ENCODE measurements at places on chromosomes 1 and 21.

GRCh38 chr1:11948822-11949458 is 14.4 kb downstream of the PLOD1 start:
- no peak for DNase-seq

- DNase-seq: no peak
These were observed 35.9 kb downstream of the CD46 start for GRCh38 chr1:207787776-207788175.

DNA sequence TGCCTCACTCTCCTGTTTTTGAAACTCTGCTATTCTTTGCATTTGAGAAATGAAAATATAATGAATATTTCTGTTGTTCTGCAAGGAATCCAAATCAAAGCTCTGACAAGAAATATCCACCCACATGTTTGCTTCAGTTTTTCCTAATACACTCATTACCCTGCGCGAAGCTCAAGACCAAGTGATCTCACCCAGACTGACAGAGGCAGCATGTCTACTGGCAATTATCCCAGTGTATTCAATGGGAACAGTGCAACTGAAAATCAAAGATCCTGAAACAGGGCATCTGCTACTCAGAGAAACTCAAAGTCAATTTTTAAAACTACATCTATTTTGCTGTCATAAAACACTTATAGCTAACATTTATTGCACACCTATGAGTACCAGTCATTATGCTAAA is 321.0 kb upstream of the LRRC7 start:
- no peak for DNase-seq

- peak; percentile 44 for DNase-seq
These were observed 30.9 kb downstream of the SNAP47 start for GRCh38 chr1:227766015-227766634.

DNA sequence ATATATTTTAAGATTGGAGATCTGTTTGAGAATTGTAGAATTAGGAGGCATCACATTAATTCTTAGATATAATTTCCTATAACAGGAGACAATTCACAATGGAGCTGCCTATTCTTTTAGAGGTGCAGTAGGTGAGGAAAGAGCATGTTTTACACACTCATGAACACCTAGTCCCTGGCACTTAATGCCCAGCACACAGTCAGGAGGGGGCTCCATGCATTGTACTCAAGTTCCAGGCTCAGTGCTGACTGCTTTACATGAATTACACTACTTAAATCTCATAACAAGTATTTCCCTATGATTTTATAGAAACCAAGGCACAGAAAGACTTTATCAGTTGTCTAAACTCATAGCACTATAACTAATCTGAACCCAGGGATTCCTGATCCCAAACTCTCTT is 360 bp upstream of the GBP3 start:
- DNase-seq: no peak

GRCh38 chr1:196723325-196724185 is 51.1 kb upstream of the CFHR3 start:
- no peak for DNase-seq

DNA sequence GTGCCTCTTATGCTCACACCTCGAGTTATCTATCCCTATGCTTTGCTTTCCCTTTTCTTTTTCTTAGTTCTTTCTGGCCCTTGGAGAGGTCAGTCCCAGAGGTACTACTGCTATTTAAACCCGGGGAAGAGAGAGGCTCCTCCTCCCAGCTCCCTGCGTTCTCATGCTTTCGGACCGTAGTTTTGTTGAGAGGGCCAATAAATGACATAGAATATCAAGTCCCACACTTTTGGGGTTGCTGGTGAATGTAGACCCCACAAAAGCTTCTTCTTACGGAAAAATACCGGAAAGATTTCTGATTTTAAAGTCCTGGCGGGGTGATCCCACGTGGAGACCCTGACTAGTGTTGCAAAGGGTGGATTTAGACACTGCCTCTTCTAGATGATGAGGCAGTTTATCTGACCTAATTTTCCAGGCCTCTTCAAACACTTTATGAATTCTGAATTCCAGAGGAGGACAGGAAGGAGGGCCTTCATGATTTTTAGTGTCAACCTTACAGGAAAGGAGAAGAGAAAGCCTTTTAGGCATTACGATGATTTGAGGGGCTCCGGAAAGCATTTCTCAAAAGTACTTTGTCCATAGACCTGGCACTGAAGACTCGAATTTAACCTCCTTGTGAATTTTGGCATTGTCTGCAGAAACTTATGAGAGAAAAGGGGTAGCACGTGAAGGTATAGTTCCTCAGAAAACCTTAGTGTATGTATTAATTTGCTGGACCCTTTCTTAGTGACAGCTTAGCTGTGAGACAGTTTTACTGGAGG is 694 bp downstream of the TMEM167B start:
- DNase-seq: no peak

DNA sequence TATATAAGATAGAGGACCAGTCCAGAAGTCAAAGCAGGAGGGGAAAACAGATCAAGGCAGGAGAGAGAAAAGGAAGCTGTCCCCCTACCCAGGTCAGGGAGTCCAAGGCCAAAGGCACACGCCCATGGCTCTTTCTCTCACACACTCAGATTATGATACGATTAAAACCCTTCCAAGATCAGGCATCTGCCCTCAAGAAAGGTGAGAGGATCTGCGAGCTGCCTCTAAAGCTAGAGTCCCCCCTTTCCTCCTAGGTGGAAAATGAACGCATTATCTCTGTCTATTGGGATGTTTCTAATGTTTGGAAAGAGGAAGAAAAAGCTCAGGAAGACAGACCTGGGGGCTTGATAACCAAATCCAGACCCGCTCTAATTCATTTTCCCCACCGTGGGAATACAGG is 7.6 kb downstream of the PAFAH2 start:
- DNase-seq: no peak

DNA sequence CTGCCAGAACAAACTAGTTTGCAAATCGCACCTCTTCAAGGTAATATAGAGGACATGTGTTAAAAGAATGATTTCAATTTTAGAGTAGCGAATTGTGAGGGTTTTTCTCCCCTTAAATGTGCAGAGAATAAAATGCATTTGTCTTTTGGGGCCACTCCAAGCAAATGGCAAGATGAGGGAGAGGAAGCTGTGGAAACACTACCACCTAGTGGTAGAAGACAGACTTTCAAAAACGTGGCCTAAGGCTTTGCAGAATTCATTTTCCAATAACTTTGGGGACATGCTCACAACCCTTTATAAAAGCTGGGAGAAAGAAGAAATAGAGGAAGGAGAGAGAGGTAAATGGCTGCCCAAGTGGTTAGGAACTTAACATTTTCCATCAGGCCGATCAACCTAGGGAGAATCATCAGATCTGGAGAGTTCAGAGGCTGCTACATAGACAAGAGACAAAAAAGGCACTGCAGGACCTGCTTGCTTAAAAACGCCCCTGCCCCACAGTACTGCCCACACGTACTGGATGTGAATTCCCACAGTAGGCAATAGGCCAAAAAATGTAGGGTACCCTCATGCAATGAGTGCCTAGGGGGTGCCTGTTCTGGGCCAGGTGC is 15.7 kb upstream of the RCAN1 start:
- no peak for DNase-seq

- DNase-seq: no peak
These were observed 826.4 kb downstream of the PLA2G4A start for GRCh38 chr1:187655104-187655503.

DNA sequence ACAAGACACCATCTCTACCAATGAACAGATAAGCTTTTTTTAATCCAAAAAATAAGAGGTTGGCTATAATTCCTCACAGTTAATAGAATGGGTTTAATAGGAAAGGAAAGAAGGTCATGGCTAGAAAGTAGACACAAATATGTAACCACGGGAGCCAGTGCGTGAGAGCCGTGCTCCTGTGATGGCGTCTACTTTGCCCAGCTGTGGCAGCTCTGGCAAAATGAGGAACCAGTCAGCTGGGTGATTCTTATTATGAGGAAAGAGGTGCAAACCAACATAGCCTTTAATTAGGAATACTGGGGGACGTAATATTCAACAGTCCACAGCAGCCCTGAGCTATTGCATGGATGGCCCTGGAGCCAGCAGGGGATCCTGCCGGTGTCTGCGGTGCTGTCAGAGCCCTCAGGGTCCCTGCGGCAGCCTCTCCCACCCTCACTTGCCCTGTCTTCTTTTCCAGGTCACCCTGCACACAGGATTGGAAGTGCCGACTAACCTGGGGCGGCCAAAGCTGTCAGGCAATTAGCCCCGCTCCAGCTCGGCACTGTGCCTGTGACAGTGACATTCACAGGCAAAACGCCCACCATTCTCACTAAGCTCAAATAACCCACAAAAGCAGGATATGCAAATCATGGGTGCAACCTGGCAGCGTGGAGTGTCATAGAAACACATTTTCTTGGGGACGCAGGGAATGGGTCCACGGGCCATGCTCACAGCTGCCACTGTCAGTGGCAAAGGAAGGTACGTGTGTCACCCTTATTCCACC is 25.9 kb upstream of the GNPAT start:
- DNase-seq: no peak

GRCh38 chr1:62716397-62716796 is 28.2 kb upstream of the DOCK7 start:
- no peak for DNase-seq

- no peak for DNase-seq
These were observed 25.4 kb downstream of the RGS4 start for GRCh38 chr1:163094589-163094988.

DNA sequence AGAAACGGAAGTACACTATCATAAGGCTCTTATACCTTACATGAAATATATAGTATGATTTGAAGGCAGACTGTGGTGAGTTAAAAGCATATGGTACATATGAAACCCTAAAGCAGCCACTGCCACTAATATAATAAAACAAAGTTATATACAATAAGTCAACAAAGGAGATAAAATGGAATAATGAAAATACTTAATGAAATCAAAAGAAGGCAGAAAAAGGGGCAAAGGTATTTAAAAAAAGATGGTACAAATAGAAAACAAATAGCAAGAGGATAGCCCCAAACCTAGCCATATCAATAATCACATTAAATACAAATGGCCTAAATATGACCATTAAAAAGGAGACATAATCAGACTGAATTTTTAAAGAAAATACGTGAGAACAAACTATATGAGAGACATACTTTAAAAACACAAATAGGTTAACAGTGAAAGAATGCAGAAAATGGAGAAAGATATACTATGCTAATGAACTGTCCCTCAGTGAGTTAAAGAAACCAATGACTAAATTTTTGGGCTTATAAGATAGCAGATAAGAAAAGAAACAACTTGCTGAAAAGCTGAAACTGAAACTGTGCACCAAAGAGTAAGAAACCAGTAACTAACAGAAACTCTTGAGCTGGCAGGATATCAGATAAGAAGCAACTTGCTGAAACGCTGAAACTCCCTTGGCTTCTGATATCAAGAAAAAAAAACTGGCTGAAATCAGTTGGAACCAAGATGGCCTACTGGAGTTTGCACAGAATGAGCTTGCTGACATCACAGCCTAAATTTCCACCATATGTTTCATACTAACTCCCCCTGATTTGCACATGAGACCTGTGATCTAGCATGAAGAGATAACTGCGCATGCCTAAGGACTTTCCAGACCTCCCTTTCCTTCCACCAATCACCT is 44.3 kb upstream of the IL10 start:
- no peak for DNase-seq

- no peak for DNase-seq
These were observed 1048.0 kb downstream of the PLA2G4A start for GRCh38 chr1:187876775-187877174.

DNA sequence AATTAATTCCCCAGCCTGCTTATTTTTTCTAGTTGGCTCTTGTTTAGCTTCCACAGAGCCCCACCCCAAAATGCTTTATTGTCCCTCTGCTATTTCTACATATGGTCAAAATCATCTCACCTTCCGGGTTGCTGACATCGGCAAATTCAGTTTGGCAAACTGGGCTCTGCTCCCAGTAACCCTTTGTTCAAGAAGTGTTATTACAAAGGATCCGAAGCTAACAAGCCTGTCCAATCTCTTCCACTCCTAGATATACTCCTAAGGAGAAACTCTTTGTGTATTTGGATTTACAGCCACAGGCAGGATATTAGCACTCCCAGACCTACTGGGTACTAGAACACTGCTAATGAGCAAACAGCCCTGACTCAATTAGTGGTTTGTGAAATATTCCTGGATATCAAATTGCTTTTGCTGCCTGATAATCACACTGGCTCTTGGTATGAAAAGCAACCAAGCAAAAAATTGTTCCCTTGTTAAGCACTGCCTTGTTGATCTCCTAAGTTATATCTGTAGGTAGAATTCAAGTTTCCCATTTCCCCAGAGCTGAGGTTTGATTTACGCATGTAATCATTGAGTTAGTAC is 4.0 kb downstream of the JUN start:
- DNase-seq: no peak

GRCh38 chr1:239914751-239915231 is 176.9 kb upstream of the FMN2 start:
- no peak for DNase-seq

DNA sequence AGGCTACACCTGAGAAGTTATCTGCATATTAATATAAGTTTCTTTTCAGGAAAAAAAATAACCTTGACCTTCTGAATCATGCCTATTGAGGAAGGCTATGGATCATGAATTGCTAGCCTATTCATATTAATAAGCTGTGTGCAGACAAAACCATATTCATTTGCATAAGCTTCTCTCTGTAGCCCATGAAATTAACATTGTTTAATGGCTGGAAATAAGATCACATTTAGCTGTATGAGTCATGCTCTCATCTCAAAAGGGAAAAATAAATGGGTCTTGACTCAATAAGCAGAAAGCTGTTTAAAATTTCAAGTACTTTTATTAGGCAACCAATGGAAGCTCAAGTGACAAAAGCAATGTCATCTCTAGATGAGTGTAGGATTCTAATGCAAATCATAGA is 330.0 kb upstream of the DEPDC1 start:
- no peak for DNase-seq

DNA sequence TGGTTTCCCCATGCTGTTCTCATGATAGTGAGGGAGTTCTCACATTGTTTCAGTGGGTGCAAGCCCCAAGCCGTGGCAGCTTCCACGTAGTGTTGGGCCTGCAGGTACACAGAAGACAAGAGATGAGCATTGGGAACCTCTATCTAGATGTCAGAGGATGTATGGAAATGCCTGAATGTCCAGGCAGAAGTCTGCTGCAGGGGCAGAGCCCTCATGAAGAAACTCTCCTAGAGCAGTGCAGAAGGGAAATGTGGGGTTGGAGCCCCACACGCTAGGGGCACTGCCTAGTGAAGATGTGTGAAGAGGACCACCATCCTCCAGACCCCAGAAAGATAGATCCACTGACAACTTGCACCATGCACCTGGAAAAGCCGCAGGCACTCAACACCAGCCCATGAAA is 17.0 kb downstream of the GPR161 start:
- DNase-seq: no peak

GRCh38 chr1:211332036-211332616 is 5.5 kb downstream of the TRAF5 start:
- no peak for DNase-seq

DNA sequence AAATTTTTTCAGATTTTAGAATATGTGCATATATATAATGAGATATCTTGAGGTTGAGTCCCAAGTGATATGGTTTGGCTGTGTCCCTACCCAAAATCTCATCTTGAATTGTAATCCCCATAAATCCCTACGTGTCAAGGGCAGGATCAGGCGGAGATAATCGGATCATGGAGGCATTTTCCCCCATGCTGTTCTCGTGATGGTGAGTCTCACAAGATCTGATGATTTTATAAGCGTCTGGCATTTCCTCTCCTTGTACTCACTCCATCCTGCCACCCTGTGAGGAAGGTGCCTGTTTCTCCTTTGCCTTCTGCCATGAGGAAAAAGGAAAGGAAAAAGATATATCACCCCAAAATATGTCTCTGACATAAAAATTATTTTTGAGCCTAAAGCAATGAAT is 64.6 kb downstream of the TOR3A start:
- no peak for DNase-seq
